ENCODE measurements at places on chromosomes 5 and 9. TPM values are rescaled to one million over a fixed set of nuclear protein-coding genes. Genes with fewer than 3 reads are reported as not detected.

CYLC2 gene
- total RNA-seq = not detected

ARPC5L gene
- 15.9 TPM for total RNA-seq

FLT4 gene
- 2.8 TPM for total RNA-seq

ABO gene
- total RNA-seq = not detected

GBGT1 gene
- total RNA-seq = 6.6 TPM

TSSK1B gene
- total RNA-seq = 0.12 TPM

OR1L4 gene
- not detected for total RNA-seq

SLC6A18 gene
- not detected for total RNA-seq

DDX46 gene
- 14.9 TPM for total RNA-seq

CER1 gene
- total RNA-seq = not detected

CDH6 gene
- 1.5 TPM for total RNA-seq

SLC6A19 gene
- total RNA-seq = not detected

NIPAL4 gene
- 0.93 TPM for total RNA-seq

DAB2 gene
- 166 TPM for total RNA-seq

ACO1 gene
- 75.0 TPM for total RNA-seq

OR1J2 gene
- not detected for total RNA-seq

CCDC69 gene
- 11.7 TPM for total RNA-seq

SLC4A9 gene
- total RNA-seq = not detected

CDH9 gene
- total RNA-seq = not detected

IL31RA gene
- 0.31 TPM for total RNA-seq

SLC45A2 gene
- not detected for total RNA-seq

HMCN2 gene
- 0.06 TPM for total RNA-seq

NPR3 gene
- total RNA-seq = 6.5 TPM

ZNF879 gene
- 1.4 TPM for total RNA-seq

SOX30 gene
- total RNA-seq = not detected

DMRT2 gene
- not detected for total RNA-seq

RRAGA gene
- 72.1 TPM for total RNA-seq

PCDHA9 gene
- total RNA-seq = 0.05 TPM

FRMD3 gene
- 0.05 TPM for total RNA-seq

Measured in cardiac ventricle fibroblast (primary cell).